Hematopoietic multipotent progenitor cell treated with erythropoietin and hydrocortisone succinate and interleukin-3 and kit ligand, for 6 days (in vitro differentiated cells): ENCODE measurements at places on chromosomes 7 and 10.

- no peak for DNase-seq
Observed at GRCh38 chr7:116970238-116970910, 17.1 kb downstream of the ST7 start.

- no peak for DNase-seq
Observed at GRCh38 chr10:123390332-123390731, 236.1 kb downstream of the BUB3 start.

DNA sequence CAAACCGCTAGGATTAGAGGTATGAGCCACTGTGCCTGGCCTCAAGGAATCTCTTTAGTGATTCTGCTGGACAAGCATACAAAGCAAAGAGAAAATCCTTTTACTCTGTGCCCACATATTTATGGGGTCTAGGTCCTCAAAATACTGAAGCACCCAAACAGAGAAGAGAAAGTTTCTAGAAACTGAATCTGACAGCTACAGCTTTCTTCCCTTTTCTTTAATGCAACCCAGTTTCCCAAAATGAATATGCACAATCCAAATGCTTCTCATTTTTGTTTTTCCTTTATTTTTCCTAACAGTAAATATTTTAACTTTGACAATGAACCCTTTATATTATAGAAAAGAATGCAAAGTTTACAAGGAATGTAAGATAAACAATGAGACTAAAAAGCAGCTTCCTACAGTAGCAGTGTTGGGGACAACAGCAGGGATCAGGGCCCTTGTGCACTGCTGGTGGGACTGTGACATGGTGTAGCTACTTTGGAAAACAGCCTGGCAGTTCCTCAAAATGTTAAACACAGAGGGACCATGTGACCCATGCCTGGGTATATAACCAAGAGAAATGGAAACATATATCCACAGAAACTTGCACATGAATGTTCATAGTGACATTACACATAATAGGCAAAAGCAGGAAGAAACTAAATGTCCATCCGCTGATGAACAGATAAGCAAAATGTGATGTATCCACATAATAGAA is 325.2 kb downstream of the PRPF18 start:
- no peak for DNase-seq

GRCh38 chr7:139490130-139490529 is 6.7 kb upstream of the KLRG2 start:
- no peak for DNase-seq

DNA sequence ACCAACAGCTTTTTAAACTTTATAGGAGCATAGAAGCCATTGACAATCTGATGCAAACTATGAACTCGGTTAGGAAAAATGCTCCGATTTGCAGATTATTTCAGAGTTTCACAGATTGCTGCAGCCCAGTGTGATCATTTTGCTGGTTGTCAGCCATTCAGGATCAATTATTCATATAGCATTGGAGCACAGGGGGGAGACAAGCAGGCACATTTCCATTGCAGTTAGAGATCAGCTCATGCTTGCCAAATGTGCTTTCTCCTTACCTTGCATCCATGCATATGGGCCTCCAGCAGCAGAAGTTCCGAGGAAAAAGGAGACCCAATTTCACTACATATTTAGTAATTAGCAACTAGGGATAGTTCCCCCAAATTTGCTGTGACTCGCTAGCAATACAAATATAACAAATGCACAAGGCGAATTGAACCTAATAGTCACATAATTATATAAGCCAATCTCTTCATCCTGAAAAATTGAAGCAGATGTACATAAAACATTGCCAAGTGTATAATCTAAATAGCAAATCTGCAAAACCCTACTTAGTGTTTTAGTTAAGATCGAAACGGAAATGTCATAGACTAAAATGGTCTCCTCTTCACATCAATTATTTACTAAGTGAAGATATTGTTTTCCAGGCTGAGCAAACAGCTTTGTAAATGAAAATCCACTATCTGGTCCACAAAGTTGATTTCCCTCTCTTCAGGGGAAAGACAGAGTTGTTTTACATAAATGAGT is 49.5 kb upstream of the RSU1 start:
- DNase-seq = no peak

- DNase-seq = no peak
Observed at GRCh38 chr10:5644930-5645329, 21.5 kb downstream of the ASB13 start.

- DNase-seq = no peak
Observed at GRCh38 chr10:78507510-78508160, 474.0 kb downstream of the RPS24 start.

DNA sequence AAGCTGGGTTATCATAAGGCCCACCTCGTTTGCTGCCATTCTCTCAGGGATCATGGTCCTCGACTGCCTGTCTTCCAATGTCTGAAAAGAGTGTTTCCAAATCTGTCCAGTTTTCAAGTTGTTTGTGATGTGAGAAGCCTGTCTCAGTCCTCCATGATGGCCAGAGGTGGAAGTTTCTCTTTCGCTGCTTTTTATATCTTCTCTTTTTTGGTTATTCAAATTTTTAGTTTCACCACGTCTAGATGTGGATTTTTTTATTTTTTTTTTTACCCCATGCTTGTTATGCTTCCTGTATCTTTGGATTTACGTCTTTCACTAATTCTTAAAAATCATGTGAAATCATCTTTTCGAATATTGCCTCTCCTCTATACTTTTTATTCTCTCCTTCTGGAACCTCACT is 6.1 kb upstream of the RBM33 start:
- DNase-seq = no peak

DNA sequence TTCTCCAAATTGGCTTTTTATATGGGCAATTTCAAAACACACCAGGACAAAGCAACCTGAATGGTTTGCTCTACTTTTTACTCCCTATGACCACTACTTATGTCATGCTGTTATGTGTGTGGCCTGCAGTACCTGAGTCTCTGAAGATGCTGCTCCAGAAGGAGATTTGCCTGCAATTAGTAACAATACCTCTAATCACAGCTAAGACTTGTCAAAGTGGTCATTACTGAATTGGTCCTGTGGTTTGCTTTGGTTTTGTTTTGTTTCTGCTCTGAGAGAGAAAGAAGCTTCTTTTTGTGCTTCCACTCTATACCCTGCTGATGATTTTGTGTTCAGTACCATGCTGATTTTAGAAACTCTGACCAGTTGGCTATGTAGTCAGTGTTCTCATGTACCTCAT is 25.5 kb downstream of the HGF start:
- no peak for DNase-seq

DNA sequence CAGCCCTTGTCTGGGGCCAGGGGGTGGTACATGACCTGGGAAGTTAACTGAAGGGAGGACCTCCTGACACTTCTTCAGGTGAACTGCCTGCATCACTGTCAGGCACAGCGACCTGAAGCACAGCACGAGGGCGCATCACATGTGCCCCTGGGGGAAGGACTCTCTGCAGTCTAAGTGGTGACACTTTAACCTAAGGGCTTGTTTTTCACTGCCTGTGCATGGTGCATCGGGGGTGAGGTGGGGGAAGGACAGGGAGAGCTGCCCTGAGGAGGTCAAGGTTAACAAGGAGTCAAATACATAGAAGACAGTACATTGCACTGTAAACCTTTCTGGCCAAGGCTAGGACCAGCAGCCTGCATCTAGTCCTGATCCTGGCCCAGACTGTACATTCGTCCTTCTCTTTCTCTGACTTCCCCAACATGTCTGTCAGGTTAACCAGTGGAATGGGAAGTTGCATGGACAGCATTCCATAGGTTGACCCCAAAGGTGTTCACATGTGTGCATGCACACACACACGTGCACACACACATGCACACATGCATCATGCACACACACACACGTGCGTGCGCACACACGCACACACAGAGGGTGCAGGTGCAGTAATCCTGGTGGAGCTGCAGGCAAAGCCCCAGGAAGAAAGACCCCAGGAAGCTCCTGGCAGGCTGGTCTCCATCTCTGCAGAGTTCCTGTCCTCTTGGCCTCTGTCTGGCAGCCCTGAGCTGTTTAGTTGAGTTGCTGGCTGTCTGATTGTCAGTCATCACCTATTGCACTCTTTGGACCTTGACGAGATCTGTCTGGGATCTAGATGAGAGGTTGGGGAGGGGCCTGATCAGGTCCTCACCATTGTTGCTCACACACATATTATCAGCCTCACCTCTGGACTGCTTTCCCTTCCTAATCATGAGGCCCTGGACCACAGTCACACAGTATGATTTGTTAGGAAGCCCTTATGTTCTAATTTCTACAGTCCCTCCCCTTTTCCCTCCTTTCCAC is 37.8 kb downstream of the WDFY4 start:
- no peak for DNase-seq

DNA sequence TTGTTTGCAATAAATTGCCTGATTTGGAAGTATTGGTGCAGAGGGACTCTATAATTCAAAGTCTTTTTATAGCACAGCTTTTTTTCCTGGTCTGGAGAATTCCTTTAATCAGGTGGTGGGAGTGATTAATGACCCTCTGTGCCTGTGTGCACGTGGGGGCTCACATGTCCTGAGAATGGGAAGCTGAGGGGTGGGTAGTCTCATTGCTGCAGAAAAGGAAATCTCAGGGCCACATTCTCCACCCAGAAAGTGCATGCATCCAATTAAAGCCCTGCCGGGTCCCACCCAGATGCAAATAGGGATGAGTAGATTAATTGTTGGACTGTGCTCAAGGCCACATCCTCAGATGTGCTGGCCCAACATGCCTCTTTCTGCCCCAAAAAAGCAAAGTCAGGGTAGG is 324.7 kb downstream of the CXCL12 start:
- DNase-seq = no peak

GRCh38 chr10:117441361-117441760 is 66.1 kb upstream of the PDZD8 start:
- DNase-seq = peak; percentile 48

DNA sequence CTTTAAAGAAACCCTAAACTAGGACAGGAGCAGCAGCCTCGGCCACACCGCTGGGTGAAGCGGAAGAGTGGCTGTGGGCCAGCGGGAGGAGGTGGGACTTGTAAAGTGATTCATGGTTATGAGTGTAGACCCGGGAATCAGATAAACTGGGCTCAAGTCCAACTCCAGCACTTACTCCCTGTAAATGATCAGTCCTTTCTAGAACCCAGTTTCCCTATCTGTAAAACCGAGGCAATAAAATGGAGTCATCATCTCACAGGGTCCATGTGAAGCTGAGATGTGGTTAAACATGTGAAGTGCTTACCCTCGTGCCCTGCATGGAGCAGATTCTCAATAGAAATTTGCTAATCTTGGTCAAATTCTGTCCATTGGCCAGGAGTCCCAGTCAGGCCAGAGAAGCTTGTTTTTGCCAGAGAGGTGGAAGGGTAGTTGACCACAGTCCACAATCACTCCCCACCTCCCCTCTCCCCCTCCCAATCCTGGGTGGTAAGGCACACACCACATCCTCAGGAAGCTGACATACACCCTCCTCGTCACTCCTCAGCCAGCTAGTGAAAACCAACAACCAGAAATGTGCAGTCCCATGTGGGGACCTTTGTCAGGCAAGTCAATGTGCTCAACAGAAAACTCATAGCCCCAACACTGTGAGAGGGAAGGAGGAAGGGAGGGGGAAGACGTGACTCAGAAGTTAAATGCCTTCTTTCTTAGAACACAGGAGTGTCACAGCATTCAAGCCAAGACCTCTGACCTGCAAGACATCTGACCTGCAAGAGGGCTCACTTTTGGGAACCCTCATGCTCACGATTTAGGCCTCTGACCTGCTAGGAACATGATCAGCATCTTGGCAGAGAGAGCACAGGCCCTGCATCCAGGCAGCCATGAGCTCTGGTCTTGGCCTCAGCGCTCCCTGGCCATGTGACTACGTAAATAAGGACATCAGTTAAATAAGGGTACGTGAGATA is 145.1 kb downstream of the PLXNA4 start:
- peak; percentile 73 for DNase-seq

GRCh38 chr10:119281581-119282071 is 74.3 kb downstream of the GRK5 start:
- DNase-seq = no peak

GRCh38 chr10:130234171-130234965 is 98.2 kb downstream of the GLRX3 start:
- DNase-seq = no peak

- no peak for DNase-seq
Observed at GRCh38 chr7:20577441-20578071, 37.9 kb upstream of the ABCB5 start.
